ENCODE measurements at places on chromosomes 16 and 17.
A peak's percentile ranks its signal among the peaks of the same experiment; 100 is the strongest.

GRCh38 chr16:72425571-72426341 lies 253.8 kb upstream of the PMFBP1 start:
- no peak for DNase-seq

- no peak for DNase-seq
Observed at GRCh38 chr16:9048302-9048700, 43.1 kb upstream of the HAPSTR1 start.

GRCh38 chr16:11484691-11485258 lies 101.9 kb downstream of the LITAF start:
- DNase-seq = no peak

DNA sequence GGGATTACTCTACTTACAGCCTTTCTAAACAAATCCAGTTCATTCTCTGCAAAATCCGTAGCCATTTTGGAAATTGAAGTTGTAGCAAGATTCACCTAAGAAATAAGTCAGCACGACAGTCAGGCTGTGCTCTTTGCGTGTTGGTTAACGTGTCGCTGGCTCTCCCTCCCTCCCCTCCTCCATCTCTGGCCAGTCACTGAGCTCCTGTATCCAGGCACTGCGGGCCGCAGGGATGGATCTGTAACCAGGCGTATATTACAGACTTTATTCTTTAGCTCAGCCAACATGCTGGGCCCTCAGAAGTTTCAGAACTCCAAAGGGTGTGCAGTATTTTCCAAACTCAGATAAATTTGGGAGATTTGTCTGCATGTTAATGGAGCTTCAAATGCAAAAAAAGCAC lies 30.8 kb downstream of the KDM8 start:
- DNase-seq = no peak

GRCh38 chr17:78120971-78121800 lies 7.4 kb downstream of the TMC6 start:
- DNase-seq = no peak

DNA sequence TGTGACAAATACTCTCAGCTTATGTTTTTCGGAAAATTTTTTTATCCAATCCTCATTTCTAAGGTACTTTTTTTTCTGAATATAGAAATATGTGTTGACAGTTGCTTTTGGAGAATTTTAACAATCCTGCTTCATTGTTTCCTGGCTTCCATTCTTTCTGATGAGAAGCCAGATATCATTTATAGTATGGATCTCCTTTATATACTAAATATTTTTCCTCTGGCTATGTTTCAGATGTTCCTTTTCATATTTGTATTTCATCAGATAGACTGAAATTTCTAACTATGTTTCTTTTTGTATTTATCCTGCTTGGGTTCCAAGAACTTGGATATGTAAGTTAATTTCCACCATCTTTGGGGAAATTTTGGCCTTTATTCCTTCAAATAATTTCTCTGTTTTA lies 138.9 kb upstream of the CDH11 start:
- no peak for DNase-seq

- DNase-seq = no peak
Observed at GRCh38 chr17:56863974-56864373, 30.0 kb downstream of the DGKE start.

GRCh38 chr17:4945176-4945943 lies 3.0 kb downstream of the PFN1 start:
- peak; percentile 83 for DNase-seq

- DNase-seq = peak; percentile 52
Observed at GRCh38 chr16:88781140-88782077, 3.6 kb downstream of the PIEZO1 start.

- no peak for DNase-seq
Observed at GRCh38 chr17:78935419-78936323, 10.5 kb upstream of the TIMP2 start.

GRCh38 chr17:80791758-80792284 lies 199.8 kb upstream of the CHMP6 start:
- DNase-seq = no peak

DNA sequence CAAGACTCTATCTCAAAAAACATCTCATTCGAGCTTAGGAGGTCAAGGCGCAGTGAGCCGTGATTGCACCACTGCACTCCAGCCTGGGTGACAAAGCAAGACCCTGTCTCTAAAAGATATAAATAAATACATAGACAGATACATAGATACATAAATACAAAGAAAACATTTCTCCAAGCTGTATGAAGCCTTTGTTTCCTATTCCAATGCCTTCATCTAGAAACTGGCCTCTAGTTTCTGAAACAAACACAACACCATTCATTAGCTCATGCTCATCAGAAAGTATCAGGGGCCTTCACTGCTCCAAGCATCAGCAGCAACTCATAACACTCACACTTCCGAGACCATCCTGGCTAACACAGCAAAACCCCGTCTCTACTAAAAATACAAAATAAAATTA lies 10.3 kb upstream of the ASGR2 start:
- DNase-seq = no peak

DNA sequence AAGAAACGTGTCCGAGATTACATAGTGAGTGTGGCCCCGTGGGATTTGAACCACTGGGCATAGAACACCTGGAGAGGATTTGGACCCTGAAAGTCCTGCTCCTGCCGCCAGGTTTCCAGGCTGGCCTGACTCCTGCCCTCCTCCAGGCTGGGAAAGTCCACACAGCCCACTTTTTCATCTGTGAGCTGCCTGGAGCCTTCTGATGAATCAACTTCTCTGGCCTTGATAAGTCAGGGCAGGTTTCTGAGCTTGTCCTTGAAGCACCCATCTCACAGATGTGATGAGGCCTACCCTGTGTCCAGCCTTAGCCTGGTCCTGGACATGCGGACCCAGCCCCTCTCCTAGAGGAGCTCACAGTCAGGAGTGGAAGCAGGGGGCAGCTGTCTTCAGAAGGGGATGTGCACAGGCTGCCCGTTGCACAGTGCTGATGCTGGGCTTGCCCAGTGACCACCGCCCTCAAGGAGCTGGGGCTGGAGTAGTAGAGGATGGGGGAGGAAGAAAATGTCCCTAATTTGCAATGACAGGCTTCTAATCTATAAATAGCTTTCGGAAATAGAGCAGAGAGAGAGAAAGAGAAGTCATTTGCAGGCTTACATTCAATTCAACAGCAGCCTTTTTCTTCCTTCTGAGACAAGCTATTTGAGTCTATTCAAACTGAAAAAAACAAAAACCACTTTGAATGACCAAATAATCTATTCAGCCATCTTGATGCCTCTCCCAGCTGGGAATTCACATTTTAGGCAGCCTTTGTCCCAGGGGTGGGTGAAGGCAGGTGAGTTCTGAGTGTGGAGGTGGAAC lies 73.5 kb upstream of the DNAJA2 start:
- DNase-seq = no peak

DNA sequence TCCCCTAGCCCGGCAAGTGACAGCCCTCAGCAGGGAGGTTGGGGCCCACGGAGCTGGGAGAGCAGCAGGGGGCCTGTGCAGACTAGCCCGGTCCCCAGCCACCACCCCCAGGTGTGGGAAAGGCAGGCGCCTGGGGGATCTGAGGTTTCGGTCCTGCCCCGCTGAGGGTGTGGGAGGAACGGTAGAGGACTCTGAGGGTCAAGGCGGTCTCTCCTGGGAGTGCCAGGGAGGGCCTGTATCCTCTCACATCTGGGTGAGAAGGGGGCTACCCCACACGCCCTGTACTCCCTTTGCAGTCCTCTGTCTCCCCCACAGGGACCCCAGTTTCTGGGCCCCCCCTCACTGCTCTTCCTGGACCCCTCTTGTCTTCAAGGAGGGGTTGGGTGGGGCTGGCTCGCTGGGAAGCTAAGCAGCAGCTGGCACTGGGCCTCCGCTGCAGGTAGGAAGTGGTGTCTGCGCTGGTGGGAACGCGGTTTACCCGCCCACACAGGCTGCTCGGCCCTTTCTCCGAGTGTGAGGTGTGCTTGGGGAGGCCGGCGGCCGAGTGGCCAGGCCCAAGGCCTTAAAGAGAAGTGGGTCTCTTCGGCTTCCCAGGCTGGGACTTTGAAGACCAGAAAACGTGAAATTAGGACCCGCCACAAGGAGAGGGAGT lies 15.4 kb downstream of the CD7 start:
- DNase-seq = no peak

GRCh38 chr16:13120557-13120956 lies 219.2 kb downstream of the SHISA9 start:
- DNase-seq = no peak

GRCh38 chr17:82440469-82440981 lies 10.0 kb downstream of the CYBC1 start:
- no peak for DNase-seq

DNA sequence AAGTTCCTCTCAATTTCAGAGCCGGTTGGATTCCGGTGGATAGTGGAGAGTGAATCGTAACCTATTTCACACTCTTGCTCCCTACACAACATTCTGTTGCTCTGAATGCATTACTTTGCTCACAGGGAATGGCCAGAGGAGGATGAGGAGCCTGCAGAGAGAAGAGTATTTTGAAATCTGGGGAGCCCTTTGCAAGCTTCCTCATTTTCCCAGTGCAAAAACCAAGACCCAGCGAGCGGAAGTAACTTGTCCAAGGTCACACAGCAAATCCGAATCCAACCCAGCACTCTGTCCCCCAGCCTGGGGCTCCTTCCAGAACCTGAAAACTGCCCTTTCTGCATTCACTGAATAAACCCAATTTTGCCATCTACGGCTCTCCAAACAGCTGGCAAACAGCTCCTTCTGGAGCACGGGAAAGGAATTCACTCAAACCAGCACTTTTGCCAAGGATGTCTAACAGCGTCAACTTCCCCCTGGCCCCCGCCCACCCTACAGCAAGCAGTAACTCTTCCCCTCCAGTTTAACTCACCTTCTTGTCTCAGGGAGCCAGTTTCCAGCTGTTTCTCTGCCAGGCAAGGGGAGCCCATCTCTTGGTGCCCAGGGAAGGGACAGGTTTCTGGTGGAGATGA lies 557 bp downstream of the KCNG4 start:
- DNase-seq = no peak

- no peak for DNase-seq
Observed at GRCh38 chr16:75660321-75660720, 12.7 kb downstream of the TERF2IP start.

GRCh38 chr17:38706505-38707216 lies 1.6 kb downstream of the MLLT6 start:
- DNase-seq = peak; percentile 41

DNA sequence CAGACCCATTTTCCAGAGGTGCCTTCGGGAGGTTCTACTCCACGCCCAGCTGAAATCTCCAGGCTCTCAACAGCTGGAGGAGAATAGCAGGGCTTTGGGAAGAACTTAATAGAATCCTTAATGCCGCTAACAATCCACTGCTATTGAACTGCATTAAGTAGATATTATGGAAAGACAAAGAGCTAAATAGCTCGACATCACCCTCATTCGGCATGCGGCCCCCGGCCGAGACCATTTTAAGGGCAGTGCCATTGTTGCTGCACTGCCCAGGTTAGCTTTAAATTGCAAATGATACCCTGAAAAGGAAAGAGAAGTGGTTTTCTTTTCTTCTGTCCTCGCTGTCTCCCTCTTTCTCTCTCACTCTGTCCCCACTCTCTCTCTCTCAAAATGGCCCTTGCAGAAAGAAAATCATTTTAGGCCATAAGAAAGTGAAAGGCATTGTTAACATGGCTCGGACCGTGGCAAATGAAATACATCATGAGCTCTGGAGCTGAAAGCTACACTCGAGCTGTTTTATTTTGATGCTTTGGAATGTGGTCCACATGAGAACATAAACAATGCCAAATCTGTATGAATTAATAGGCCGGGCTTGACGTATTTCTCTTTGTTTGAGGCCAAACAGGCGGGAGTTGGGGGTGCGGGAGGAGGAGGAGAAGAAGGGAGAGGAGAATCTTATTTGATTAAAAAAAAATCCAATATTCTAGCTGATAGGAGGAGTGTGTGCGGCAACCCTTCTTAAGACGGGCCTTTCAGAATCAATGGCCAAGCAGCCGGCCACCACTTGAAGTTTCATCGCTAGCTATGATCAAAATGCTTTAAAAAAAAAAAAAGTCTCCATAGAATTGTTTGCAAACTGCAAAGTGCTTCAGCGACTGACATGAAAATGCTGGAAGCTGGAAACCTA lies 298.8 kb upstream of the IRX3 start:
- DNase-seq = no peak

DNA sequence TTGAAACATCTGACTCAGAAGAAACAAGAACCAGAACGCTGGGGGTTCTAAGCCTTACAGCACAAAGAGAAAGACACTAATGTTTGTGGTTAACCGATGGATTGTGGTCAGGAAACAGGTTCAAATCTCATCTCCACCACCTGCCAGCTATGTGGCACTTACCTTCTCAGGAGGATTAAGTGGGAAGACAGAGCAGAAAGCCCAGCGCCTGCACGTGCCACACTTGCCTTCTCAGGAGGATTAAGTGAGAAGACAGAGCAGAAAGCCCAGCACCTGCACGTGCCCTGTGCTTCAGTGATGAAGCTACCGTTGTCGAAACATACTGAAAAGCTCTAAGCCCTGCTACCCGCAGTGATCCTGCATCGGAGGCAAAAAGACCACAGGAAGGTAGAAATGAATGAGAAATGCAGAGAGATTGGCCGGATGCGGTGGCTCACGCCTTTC lies 90.6 kb downstream of the NXN start:
- no peak for DNase-seq

DNA sequence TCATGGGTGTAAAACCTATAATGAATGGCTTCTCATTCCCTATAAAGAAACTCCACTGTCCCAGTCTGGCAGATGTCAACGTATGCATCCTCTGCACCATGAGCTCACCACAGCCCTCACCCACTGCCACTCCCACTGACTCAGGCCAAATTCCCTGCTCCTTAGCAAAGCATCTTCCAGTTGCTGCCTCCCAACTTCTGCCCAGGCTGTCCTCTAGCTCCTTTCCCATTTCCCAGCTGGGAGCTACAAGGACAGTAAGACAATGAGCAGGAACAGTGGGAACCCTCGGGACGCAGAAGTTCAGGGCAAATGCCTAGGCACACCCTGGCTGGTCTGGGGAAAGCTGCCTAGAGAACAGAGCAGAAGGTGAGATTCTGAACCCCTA lies 9.1 kb upstream of the THAP11 start:
- DNase-seq = no peak

GRCh38 chr16:23941963-23942564 lies 106.3 kb downstream of the PRKCB start:
- DNase-seq = no peak

GRCh38 chr16:58647107-58647506 lies 17.5 kb upstream of the CNOT1 start:
- DNase-seq = no peak

DNA sequence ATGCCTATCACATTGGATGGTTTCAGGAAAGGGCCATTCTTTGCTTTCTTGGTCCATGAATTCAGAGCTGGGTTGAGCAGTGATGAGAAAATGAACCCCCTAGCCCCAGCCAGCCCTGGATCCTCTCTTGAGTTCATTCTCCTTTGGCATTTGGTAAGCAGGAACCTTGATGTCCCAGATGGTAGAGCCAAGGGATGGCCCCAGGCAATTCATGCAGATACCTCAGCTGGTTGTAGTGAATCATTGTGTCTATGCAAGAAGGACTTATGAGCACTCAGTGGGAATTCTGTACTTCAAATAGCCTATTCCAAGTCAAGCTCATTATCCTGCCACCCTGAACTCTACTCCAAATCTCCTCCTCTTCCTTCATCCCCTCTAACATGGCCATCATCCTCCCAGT lies 412.7 kb downstream of the UTP18 start:
- no peak for DNase-seq

All from stimulated activated CD4-positive, alpha-beta T cell treated with anti-CD3 and anti-CD28 coated beads, TNF-alpha, amount 100 ng/mL, for 24 hours (primary cell).